Endodermal cell (in vitro differentiated cells): ENCODE measurements at places on chromosomes 3 and 15. TPM values are rescaled to one million over a fixed set of nuclear protein-coding genes. Genes with fewer than 3 reads are reported as not detected.

Gene IGSF10
- total RNA-seq, result 0.12 to 0.24 TPM (median 0.19 TPM) in 3 replicates

Gene SLC25A38
- total RNA-seq, result 27.6 to 35.2 TPM (median 33.4 TPM) in 3 replicates

Gene GOLGA6L10
- 3.0 and 4.1 TPM in 2 replicates for total RNA-seq

Gene TPRG1
- 0.38 to 0.88 TPM (median 0.69 TPM) in 3 replicates for total RNA-seq

Gene FOXL2
- total RNA-seq, result 0.11 to 0.13 TPM in 2 of 3 replicates, not detected in the other

Gene IL20RB
- 0.75 to 2.1 TPM (median 1.3 TPM) in 3 replicates for total RNA-seq

Gene LEKR1
- total RNA-seq, result 0.70 to 1.2 TPM (median 0.86 TPM) in 3 replicates

Gene NRROS
- 3.2 TPM in 2 replicates for total RNA-seq

Gene C3orf52
- 6.1 to 7.1 TPM (median 6.7 TPM) in 3 replicates for total RNA-seq

GRCh38 chr15:51830276-51830806, 888 bp downstream of the TMOD3 start:
- DNase-seq, result no peak
- no peak overlapping the region for H3K27ac ChIP-seq

DNA sequence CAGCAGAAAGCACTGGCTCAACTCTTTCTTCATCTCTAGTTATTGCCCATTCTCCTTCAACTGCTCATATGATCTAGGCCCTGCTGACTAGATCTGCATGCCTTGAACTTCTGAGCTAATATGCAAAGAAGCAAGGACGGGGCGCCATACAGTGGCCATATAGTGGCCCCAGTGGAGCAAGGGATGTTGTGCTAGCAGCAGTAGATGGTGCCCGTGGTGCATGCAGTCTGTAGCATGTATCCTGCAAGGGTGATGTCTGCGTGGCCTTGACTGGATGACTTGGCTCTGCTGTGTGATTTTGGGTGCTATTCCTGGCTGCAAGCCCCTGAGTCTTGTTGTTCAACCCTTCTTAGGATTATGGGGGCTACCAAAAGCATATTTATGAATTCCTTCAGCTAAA, 12.2 kb upstream of the NMD3 start:
- H3K27ac ChIP-seq, result no peak overlapping the region
- H3K4me3 ChIP-seq, result no peak overlapping the region
- H3K36me3 ChIP-seq, result no peaks in the 10 kb centered on the region
- H3K27me3 ChIP-seq, result no peaks in the 10 kb centered on the region

DNA sequence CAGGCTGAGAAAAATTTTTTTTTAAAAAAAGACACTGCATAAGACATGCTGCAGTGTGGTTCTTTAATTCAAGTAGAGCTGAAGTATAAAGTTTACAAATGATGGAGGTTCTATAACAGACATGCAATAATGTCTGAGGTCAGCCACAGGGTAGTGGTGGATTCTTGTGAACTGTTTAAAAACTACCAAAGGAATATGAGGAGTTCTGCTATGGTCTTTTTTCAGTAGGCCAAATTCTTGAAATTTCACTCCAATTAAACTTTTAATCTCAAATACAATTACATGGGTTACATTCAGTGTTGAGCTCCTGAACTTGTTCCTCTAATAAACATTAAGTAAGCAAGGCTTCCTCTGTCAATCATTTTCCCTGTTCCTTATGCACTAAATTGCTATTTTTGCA, 122.7 kb downstream of the PLD1 start:
- no peak for DNase-seq
- no peak overlapping the region for H3K27ac ChIP-seq
- H3K4me1 ChIP-seq, result no peaks in the 10 kb centered on the region
- H3K27me3 ChIP-seq, result no peaks in the 10 kb centered on the region

DNA sequence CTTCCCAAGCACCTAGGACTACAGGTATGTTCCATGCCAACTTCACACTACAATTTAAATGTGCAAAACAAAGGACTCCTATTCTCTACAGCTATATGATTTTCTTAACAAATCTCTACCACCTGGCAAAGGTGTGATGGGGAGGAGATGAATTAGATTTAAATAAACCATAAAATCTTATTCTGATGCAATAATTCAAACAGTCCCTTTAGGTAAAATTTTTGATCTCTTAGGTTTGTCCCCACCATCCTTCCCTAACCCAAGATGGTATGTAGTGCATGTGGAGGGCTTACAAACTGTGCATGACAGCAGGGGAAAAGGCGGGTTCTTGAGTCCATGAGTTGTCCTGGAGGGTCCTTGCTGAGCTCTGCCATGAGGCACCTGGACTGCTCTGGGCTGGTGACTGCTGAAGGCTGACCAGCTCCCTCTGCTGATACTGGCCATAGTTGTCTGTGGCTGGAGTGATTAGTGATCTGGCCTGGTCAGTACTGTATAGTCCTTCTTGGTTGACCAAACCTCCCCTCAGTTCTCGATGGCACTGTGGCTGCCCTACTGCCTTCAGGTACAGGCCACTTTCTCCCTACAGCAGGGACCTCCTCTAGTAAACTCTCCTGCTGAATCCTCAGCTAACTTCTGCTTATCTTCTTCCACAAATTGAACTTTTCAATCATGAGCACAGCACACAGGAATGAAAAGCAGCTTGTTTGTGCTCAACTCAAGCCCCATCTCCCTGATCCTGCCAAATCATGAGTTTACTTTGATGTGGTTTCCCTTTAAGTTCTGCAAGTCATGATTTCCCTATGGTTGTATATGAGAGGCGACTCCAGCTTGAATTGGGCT, 30.1 kb downstream of the CFAP161 start:
- no peak for DNase-seq
- no peaks in the 10 kb centered on the region for H3K36me3 ChIP-seq
- no peak overlapping the region for H3K4me3 ChIP-seq

DNA sequence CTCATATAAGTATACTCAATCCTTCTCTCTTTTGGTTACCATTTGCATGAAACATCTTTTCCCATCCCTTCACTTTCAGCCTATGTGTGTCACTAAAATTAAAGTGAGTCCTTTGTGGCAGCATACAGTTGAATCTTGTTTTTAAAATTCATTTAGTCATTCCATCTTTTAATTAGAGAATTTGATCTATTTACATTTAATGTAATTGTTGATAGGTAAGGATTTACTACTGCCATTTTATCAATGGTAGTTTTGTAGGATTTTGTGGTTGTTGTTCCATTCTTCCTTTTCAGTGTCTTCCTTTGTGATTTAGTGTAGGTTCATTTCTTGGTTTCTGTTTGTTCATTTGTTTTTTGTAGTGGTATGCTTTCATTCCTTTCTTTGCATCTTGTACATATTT, 191.9 kb upstream of the CTNNB1 start:
- H3K27me3 ChIP-seq, result no peaks in the 10 kb centered on the region
- H3K4me1 ChIP-seq, result peaks cover 6% of the 10 kb centered on the region
- H3K4me3 ChIP-seq, result no peak overlapping the region

DNA sequence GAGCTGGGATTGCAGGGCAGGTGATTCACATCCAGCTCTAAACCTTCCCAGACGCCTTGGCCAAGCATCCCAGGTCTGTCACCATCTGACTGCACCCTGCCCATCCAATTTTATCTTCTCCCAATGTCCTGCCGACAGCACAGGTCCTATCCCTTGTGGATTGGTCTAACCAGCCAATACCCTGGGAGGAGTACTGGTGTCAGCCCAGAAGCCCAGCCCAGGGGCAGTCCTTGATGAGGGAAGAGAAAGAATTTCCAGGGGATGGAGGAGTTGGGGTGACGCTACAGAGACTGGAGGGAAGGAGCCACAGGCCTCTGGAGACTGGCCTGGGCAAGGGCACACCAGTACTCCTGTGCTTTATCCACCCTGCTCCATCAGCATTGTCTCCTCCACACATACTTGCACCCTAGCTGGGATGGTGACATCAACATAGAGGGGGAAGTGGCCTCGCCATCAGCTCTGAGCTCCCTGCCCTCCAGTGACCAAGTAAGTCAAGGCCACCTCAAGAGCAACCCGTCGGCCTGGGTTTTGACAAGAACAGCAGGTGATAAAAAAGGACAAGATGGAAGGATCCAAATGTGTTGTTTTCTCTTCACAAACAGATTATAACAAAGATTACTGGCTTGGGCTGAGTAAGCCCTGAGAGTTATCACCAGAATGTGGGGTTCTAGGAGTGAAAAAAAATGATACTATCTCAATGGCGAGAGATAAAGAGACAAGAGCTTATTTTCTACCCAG, 114.6 kb downstream of the AQP9 start:
- DNase-seq, result peak; percentile 67
- H3K4me3 ChIP-seq, result no peak overlapping the region
- H3K27ac ChIP-seq, result no peak overlapping the region
- H3K36me3 ChIP-seq, result no peaks in the 10 kb centered on the region
- no peaks in the 10 kb centered on the region for H3K27me3 ChIP-seq

DNA sequence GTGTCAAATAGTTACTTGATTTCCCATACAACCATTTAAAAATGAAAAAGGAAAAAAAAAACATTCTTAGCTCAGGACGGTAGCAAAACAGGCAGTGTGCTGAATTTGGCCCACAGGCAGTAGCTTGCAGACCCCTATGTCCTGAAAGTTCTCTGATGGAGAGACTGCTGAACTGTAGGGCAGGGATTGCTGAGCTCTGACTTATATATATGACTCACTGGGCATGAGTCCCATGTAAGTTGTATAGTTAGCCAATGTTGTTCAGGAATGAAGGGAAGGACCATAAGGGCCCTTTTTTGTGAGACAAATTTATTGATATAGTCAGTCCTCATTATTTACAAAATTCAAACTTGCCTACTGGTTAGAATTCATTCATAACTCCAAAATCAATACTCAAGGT, 36.9 kb upstream of the FRMD4B start:
- no peaks in the 10 kb centered on the region for H3K27me3 ChIP-seq
- H3K4me3 ChIP-seq, result no peak overlapping the region
- DNase-seq, result no peak
- H3K27ac ChIP-seq, result no peak overlapping the region
- no peaks in the 10 kb centered on the region for H3K4me1 ChIP-seq
- H3K36me3 ChIP-seq, result no peaks in the 10 kb centered on the region

- no peak overlapping the region for H3K27ac ChIP-seq
- peaks cover 21% of the 10 kb centered on the region for H3K36me3 ChIP-seq
- DNase-seq, result peak; percentile 68
These were observed 4.0 kb downstream of the EPHB3 start for GRCh38 chr3:184565421-184566211.

GRCh38 chr3:105355408-105356061, 11.2 kb upstream of the ALCAM start:
- no peak for DNase-seq
- no peak overlapping the region for H3K4me3 ChIP-seq
- H3K4me1 ChIP-seq, result no peaks in the 10 kb centered on the region
- H3K27me3 ChIP-seq, result peaks cover 23% of the 10 kb centered on the region
- no peaks in the 10 kb centered on the region for H3K36me3 ChIP-seq
- no peak overlapping the region for H3K27ac ChIP-seq

GRCh38 chr3:105733356-105733755, 135.5 kb downstream of the CBLB start:
- H3K27ac ChIP-seq, result no peak overlapping the region
- no peaks in the 10 kb centered on the region for H3K4me1 ChIP-seq
- peaks cover 4% of the 10 kb centered on the region for H3K36me3 ChIP-seq
- no peak for DNase-seq
- H3K27me3 ChIP-seq, result no peaks in the 10 kb centered on the region
- H3K4me3 ChIP-seq, result no peak overlapping the region

DNA sequence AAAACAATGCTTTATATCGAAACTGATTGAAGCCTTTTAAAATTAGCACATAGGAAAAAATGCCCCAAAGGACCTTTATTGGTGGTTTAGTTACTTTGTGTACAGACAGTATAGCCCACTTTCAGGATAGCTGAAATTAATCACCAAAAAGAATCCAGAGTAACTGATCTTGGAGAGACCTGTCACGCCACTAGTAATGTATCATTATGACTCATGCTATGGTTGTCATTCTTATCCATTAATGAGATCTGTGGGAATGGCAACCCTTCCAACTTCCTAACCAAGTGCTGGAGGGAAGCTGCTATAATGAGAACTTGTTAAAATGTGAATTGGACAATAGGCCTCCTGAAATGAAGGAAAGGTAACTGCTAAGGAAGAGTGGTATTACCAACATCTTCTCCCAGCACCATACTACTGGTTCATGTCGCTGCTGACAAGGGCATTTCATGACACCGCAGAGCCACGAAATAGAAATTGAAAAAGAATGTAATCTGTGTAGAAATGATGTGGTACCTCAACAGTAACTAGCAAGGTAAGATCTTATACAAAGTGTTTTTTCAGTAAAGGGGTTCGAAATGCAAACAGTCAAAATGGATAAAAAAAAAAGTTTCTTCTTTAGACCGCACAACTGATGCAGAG, 7.1 kb upstream of the EMC4 start:
- no peak overlapping the region for H3K4me3 ChIP-seq
- DNase-seq, result no peak
- no peak overlapping the region for H3K27ac ChIP-seq
- no peaks in the 10 kb centered on the region for H3K4me1 ChIP-seq
- H3K36me3 ChIP-seq, result no peaks in the 10 kb centered on the region

GRCh38 chr3:177591379-177591778, 394.1 kb upstream of the TBL1XR1 start:
- peaks cover 5% of the 10 kb centered on the region for H3K4me1 ChIP-seq
- DNase-seq, result no peak
- H3K4me3 ChIP-seq, result no peak overlapping the region
- no peaks in the 10 kb centered on the region for H3K27me3 ChIP-seq
- peak overlapping the region; percentile 12 for H3K27ac ChIP-seq
- H3K36me3 ChIP-seq, result no peaks in the 10 kb centered on the region

DNA sequence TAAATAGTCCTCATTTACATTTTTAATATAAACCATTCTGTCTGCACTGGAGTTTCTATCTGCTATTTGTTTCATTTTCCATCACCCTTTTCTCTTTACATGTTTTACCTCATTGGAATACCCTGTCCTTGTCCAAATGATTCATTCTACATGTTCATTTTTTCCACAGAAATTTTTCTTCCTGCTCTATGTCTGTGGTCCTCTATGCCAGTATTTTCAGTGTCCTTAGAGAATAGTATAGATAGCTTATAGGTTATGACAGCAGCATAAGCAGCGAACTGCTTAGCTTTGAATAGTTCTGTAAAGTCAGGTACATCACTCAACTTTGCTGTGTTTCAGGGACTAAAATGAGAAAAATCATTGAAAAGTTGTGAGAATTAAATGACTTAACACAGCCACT, 742.3 kb upstream of the CBLB start:
- H3K27me3 ChIP-seq, result no peaks in the 10 kb centered on the region
- H3K36me3 ChIP-seq, result no peaks in the 10 kb centered on the region
- no peak overlapping the region for H3K4me3 ChIP-seq

DNA sequence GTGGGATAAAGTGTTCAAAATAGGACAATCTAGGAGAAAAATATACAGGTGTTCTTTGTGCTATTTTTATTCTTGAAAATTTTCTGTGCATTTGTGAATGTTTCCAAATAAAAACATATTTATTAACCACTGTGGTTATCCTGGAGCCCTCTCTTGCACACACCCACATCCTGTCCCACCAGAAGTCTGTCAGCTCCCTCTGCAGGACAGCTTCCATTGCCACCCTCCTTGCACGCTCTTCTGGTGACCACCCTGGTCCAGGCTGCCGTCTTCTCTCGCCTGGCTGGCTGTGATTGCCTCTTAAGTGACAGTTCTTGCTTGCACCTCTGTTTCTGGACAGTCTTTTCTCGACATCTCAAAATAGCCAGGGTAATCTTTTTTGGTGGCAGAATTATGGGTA, 394.0 kb downstream of the LRTM1 start:
- no peaks in the 10 kb centered on the region for H3K27me3 ChIP-seq
- no peak overlapping the region for H3K4me3 ChIP-seq
- H3K36me3 ChIP-seq, result no peaks in the 10 kb centered on the region
- no peaks in the 10 kb centered on the region for H3K4me1 ChIP-seq
